Hematopoietic multipotent progenitor cell treated with erythropoietin and hydrocortisone succinate and interleukin-3 and kit ligand, for 15 days (in vitro differentiated cells): ENCODE measurements at places on chromosomes 2 and 18.

DNA sequence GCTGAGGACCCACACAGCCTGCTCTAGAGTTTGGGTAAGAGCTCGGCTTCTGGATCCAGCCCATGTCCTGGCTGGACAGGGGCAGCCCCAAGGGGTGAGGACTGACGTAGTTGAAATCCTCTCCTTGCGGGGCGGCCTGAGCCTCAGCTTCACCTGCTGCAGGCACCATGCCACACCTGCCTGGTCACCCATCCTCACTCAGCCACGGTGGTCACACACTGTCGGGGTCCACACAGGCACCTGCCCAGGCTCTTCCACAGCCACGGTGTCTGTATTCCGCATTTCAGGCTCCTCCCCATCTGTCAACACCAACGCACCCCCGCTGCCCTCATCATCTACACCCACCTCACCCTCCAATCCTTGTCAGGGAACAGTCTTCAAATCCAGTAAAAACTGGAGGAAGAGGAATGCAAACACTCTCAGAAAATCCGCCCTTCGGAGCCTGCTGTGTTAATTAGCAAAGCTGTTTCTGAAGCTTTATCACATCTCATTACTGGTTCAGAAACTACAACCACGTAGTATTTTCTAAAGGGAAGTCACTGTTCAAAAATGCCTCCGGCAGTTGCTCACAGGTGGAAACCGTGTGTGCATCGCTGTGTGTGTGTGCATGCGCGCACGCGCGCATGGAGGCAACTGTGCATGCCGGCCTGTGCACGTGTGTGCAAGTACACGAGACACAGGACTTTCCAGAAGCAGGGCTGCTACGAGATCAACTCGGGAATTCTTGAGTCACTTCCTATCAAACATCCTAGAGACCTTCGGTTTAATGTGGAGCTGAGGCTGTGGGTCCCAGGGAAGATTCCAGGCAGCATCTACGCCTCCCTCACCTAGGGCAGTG lies 38.2 kb downstream of the SLC66A2 start:
- DNase-seq: no peak

DNA sequence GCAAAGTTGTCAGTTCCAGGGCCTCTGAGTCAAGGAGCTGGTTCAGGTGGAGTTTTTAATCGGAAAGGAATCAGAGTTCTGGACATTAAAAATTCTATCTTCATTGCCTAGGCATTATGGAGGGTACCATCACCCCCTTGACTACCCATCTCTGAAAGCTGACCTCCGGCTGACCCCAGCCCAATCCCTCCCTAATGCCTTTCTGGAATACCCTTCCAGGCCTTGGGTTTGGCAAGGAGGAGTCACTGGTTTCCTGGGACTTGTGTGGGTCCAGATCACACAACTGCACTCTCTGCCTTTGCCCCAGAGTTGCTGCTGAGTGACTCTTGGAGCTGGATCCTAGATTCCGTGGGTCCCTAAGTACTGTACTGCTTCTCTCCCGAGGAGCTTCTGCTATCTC lies 1.0 kb upstream of the OSR1 start:
- DNase-seq: no peak

GRCh38 chr2:233385489-233386044 lies 31.3 kb downstream of the DGKD start:
- no peak for DNase-seq

DNA sequence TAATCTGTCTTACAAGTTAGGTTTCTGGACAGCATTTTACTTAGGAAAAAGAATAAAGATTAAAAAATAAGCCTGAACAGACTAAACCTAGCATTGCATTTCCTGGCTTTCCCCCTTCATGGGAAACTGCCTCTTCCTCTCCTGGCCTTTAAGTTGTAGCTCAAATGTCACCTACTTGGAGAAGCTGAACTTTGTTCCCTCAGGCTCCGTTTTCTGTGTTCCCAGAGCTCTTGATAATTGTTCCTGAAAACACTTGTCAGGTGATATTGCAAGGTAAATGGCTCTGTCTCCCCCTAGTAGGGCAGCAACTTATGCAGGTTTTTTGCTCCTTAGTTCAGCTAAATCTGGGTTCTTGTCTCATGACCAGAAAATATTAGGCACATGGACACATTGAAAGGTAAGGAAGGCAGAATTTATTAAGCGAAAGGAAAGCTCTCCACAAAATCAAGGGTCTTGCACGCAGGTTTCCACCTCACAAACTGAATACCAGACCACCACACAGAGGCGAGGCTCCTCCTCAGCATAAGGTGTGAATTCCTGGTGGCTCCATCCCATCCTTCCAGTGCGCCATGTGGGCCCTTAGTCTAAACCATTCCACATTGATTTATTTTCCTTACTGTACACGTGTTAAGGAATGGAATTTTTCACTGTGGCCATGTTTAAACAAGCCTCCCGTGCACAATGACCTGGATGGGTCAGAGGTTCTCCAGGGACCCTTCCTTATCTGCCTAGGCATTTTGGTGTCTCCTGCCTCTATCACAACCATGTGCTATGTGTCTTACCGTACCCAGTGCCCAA lies 229.3 kb downstream of the HNMT start:
- DNase-seq: no peak

- DNase-seq: no peak
Measured at GRCh38 chr2:8215982-8216381, 465.9 kb upstream of the ID2 start.

- no peak for DNase-seq
Measured at GRCh38 chr2:215371915-215372897, 60.3 kb downstream of the ATIC start.

DNA sequence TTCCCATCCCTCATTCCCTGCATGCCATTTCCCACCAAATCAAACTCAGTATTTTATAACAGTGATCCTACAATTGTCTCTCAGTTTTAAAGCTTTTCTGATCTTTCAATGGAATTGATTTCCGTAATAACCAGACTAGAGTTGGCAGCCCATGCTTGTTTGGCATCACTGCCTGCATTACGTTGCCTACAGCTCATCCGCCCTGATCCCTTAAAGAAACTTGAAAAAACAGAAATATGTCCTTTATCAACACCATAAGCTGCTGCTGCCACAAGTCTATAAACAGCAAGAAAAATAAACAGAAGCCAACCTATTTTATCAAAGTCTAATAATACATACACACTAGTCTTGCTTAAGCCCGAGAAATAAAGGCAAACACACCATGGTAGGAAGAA lies 331.0 kb downstream of the METTL4 start:
- DNase-seq: no peak

GRCh38 chr18:68233018-68233417 lies 481.9 kb downstream of the TMX3 start:
- DNase-seq: no peak

- DNase-seq: no peak
Measured at GRCh38 chr2:70381235-70381634, 79.4 kb upstream of the FAM136A start.

- DNase-seq: no peak
Measured at GRCh38 chr2:19762959-19763605, 138.7 kb downstream of the TTC32 start.

DNA sequence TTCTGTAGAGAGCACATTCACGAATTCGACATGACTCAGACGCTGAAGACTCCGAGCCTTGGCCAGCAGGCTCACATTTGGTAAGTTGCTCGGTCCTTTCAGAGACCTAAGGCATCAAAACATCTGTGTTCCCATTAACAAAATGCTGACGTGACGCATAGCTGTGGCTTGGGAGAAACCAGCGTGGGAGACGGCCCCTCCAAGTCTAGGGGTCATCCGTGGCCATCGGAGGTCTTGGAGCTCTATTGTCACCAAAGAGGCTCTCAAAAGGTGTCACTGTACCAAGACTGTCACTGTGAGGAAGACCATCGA lies 14.9 kb downstream of the FBLN7 start:
- DNase-seq: no peak

DNA sequence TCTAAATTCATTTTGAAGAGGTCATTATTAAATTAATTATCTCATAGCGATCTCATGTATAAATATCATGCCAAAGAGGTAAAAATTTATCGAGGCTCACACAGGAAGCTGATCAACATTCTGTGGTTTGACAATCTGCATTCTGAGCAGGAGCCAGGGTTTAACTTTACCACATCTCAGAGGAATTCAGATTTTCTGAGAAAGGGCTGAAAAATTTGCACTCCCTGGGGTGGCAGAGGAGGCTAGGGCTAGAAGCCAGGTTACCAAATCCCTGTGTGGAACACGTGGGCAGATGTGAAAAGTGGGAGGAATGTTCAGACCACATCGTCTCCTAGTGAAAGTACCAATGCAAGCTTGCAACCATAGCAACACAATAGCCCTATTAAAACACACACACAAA lies 63.5 kb upstream of the CTLA4 start:
- DNase-seq: no peak

DNA sequence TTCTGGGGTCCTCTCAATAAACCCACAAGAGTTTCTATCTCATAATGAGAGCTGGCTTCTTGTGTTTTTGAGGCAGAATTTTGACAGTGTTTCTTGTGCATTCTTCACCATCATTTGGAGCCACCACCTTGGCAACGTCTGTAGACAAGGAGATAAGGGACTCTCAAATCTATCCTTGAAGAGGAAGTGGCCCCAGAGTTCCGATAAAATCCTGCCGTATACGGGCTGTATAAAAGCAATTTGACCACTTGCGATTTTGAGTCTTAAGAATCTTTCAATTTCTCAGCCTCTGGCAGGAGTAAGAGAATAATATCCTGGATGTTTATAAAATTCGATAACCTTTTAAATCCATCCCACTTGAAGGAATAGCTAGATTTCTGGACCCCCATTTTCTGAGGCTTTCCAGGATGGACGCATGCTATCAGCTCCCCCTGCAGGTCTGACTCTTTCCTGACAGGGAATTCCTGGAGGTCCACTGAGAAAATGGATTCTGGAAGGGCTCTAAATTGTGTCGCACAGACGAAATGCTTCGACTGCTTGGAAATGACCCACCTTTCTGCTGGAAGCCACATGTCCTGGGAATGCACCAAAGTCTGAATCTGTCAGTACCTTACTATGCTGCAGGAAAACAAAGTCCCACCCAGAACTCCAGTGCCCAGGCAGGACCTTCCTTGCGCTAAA lies 54.1 kb downstream of the E2F6 start:
- DNase-seq: peak; percentile 68

- no peak for DNase-seq
Measured at GRCh38 chr2:216653931-216654365, 20.7 kb downstream of the IGFBP2 start.

DNA sequence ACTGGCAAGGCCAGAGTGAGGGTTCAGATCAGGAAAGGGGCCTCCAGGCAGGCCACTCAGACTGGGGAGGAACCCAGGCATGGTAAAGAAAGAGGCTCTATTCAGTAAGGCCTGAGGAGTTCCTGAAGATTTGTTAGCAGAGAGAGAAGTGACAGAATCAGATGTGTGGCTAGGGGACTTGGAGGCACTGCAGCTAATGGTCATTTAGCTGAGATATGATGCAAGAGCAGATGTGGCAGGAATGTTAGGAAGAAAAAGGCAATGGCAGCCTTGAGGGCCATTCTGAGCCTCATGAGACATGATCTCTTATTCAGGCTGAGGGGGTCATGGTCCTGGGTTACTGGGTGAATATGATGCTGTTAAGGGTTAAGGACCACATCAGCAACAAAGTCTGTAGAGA lies 73.4 kb downstream of the CCDC93 start:
- no peak for DNase-seq
